ENCODE measurements at places on chromosomes 4 and X.

GRCh38 chrX:150529587-150529986, 38.8 kb upstream of the MTM1 start:
- no peak for DNase-seq

DNA sequence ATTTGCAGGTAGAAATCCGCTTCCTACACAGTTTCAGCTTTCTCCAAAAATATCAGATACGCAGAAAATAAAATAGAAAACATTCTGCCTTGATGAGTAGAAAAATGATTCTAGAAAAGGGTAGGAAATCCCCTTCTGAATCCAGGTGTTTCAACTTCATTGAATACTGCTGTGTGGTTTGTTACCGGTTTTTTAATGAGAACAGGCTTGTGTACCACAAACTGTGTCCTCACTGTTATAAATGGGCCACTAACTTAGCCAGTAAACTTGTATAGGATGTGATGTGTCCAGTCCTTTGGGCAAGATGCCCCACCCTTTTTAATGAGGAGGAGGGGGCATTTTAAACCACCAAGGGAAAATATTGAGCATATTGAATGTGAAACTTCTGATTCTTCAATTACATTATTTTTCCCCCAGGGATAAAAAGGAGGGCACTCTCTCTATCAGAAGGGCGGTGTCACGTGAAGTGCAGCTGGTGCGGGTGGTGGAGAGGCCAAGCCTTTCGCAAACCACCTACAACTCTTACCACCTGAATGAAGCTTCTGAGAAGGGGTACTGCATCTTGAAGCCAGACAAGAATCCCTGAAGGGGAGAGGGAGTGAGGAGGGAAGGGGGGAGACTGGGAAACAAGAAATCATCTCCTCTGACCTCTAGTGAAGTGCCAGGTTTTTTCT, 4.5 kb downstream of the CXXC4 start:
- DNase-seq, result no peak

DNA sequence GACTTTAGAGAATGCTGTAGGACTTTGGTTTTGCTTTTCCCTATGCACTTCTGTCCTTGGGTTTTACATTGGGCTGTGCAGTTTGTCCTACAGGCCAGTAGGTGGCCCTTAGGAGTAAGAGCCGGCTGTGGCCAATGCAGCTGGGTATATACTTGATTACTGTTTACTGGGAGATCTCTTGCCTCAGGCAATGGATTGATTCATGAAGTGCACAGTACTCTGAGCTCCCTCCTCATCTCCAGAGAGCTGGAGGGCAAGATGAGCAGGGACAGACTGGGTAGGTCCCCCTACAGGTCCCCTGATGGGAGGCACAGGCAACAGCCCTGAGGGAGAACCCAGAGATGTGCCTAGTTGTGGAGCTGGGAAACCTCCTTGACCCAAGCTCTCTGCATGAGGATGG, 103.8 kb upstream of the QRFPR start:
- DNase-seq, result peak; percentile 78

- no peak for DNase-seq
Observed at GRCh38 chr4:97015301-97015700, 1128.0 kb downstream of the STPG2 start.

DNA sequence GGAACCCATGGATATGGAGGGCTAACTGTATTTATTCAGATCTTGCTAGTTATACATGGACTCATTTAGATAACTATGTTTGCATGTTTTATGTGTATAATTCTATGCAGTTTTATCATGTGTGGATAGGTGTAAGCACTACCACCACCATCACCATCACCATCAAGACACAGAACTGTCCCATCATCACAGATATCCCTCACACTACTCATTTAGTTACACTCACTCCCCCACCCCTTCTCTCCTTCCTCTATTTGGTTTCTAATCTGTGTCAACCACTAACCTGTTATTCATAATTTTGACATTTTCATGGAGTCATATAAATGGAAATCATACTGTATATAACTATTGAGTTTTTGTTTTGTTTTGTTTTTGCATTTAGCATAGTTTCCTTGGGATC, 43.7 kb downstream of the STAG2 start:
- no peak for DNase-seq

DNA sequence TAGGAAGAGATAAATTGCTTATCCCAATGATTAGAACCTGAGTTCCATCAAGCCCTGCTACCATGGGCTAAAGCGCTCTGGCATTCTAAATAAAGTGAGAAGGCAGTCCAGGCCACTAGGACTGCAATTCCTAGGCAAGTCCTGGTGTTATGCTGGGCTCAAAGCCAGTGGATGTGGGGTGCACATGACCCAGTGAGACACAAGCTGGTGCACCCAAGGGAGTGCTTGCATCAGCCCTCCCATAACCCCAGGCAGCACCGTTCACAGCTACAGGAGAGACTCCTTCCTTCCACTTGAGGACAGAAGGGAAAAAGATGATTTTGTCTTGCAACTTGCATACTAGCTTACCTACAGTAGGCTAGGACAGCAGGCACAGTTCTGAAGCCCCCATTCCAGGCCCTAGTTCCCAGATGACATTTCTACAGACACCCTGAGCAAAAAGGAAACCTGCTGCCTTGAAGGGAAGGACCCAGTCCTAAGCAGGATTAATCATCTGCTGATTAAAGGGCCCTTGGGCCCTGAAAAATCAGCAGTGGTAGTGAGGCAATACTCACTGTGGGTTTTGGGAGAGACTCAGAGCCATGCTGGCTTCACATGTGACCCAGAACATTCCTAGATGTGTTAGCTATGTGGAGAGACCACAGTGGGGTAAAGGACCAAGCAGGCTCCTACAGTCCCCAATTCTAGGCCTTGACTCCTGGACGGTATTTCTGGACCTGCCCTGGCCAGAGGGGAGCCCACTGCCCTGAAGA, 77.8 kb downstream of the KLHL13 start:
- DNase-seq, result no peak

DNA sequence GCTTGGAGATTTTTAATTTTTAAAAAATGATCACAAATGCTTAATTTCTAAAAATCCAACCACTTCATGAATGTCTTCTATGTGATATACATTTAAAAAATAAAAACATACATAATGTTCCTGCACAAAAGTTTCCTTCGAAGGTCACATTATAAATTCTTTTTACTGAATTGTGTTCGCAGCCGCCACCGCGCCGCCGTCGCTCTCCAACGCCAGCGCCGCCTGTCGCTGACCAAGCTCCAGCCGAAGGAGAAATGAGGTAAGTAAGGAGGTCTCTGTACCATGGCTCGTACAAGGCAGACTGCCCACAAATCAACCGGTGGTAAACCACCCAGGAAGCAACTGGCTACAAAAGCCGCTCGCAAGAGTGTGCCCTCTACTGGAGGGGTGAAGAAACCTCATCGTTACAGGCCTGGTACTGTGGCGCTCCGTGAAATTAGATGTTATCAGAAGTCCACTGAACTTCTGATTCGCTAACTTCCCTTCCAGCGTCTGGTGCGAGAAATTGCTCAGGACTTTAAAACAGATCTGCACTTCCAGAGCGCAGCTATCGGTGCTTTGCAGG, 48.8 kb upstream of the NEUROG2 start:
- no peak for DNase-seq

DNA sequence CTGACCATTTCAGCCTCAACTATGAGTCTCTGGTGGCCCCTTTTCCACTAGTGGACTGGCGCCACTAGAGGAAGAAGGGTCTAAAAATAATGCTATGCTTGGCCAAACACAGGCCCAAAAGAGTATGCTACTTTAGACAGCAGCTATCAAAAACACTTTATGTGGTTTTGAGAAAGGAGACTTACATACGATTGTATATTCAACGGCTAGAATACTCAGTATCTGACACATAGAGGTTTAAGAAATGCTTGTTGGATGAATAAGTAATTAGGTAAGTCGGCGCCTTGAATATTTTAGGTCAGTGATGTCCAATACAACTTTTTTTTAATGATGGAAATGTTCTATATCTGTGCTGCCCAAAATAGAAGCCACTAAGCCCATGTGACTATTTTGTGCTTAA, 25.7 kb upstream of the TMPRSS11A start:
- no peak for DNase-seq

GRCh38 chrX:22203186-22203585, 69.5 kb upstream of the CBLL2 start:
- DNase-seq, result no peak

DNA sequence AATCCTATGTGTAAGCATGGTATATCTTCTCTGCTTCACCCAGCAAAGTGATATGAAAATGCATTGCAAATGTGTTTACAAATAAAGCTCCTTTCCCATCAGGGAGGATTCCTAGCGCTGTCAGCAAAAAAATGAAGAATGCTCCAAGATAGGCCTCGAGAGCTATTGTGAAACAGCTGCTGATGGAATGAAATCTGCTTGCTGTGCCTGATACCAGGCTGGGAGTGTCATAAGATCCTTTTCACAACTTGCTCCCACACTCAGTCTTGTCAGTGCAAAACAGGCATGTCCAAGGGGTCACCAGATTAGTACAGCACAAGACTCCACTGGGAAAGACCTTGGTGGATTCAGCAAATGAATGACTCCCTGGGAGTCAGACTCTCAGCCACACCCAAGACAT, 34.1 kb downstream of the HNRNPH2 start:
- DNase-seq, result peak; percentile 28

- peak; percentile 54 for DNase-seq
Observed at GRCh38 chr4:174332741-174333493, 49.2 kb downstream of the CEP44 start.

DNA sequence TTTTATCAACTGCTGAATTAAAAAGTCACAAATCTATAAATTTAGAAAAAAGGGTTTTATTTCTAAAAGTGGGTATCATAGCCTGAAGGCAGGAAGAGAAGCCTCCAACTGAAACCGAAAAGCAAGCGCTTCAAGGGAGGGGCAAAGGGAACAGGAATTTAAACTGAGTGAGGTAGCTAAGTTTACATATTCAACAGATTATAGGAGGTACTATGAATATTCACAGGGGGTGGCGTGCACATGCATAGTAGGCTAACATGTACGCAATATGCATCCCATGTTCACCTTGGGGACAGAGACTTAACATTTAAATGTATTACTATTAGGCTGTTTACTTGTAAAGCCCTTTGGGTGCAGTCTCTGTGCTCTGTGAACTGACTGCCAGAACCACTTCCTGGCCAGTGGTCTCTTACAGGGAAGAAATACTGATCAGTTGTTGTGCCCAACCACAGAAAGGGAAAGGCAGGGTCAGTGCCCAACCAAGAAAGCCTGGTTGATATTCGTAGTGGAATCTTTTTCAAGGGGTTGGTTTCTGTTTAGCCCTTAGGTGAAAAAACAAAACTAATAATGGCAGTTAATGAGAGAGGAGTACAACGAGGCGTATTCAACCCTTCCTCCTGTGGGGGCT, 168.7 kb upstream of the GALNTL6 start:
- no peak for DNase-seq

GRCh38 chr4:67204441-67204840, 340.9 kb downstream of the CENPC start:
- DNase-seq, result no peak

DNA sequence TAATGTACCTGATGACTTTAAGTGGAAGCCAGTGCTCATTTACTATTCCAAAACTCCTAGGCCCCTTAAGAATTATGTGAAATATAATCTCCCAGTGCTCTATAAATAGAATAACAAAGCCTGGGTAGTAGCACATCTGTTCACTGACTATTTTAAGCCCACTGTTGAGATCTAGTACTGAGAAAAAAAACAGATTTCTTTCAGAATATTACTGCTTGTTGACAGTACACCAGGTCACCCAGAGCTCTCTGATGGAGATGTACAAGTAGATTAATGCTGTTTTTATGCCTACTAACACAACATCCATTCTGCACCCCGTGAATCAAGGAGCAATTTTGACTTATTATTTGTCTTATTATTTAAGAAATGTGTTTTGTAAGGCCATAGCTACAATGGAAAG, 75.7 kb downstream of the FAM47C start:
- no peak for DNase-seq

- DNase-seq, result no peak
Observed at GRCh38 chr4:25190407-25190806, 30.2 kb upstream of the SEPSECS start.

- no peak for DNase-seq
Observed at GRCh38 chr4:177080388-177080787, 229.3 kb upstream of the NEIL3 start.

DNA sequence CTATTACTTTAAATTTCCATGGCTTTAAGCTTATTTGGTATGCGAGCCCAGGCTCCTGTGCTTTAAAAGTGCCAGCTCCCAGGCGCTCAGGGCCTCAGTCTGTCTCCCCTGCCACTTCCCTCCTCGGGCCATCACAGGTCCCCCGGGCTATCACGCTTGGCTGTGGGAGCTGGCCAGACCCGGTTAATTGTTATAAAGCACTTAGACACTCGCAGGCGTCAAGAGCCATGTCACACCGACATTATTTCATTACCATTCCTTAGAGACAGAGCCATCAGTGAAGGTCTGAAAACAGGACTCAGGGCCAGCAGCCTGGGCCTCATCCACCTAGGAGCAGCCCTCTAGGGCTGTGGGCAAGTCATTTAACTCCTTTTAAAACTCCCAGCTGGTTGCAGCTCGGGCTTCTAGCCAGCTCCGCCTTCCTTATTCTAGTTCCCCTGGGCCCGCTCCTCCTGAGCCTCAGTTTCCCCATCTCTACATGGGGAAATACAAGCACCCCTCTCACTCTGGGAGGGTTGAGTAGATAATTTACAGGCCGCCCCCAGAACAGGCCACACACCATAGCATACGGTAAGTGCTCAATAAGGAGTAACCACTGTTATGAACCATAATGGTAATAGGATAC, 99.0 kb downstream of the HMX1 start:
- no peak for DNase-seq

DNA sequence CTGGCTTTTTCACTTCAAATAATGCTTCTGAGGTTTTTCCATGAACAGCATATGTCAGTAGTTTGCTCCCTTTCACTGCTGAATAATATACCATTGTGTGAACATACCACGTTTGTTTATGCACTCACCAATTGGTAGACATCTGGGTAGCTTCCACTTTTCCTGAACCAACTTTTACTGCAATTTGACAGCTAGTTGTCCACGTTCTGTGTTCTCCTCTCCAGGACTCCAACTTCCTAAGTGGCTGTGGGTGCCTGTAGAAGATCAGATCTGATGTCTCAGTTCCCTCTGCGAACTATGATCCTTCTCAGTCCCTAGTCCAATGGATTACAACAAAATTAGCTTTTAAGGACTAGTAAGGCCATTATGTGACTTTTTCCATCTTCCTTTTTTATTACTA, 64.7 kb upstream of the PTCHD1 start:
- no peak for DNase-seq

GRCh38 chr4:154911097-154911496, 130.0 kb downstream of the RBM46 start:
- DNase-seq, result peak; percentile 11

- no peak for DNase-seq
Observed at GRCh38 chrX:124242131-124242530, 90.3 kb upstream of the TEX13D start.

- no peak for DNase-seq
Observed at GRCh38 chr4:3036131-3036952, 38.0 kb downstream of the HTT-AS start.

- no peak for DNase-seq
Observed at GRCh38 chr4:126174627-126175026, 859.9 kb downstream of the FAT4 start.

Measured in fibroblast of pulmonary artery (primary cell).